ENCODE measurements at places on chromosomes 5 and 9. TPM values are rescaled to one million over a fixed set of nuclear protein-coding genes. Genes with fewer than 3 reads are reported as not detected.

The MVB12B gene
- 2.6 TPM for polyA plus RNA-seq

DNA sequence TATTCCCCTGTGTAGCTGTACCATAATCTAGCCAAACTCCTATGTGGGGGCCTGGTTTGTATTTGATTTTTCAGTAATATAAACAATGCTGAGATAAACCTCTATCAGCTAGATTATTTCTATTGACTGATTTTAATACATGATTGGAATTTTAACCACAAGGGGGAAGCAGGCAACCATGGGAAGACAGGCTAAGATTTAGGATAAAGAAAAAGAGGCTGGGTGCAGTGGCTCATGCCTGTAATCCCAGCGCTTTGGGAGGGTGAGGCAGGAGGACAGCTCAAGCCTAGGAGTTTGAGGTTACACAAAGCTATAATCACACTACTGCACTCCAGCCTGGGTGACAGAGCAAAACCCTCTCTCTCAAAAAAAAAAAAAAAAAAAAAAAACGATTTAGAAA, 18.1 kb upstream of the GPX3 start:
- no peak overlapping the region for H3K27ac ChIP-seq
- no peaks in the 10 kb centered on the region for H3K4me1 ChIP-seq
- no peaks in the 10 kb centered on the region for H3K36me3 ChIP-seq
- no peaks in the 10 kb centered on the region for H3K27me3 ChIP-seq
- no peak for DNase-seq

The RIMOC1 gene
- polyA plus RNA-seq = 12.6 TPM

DNA sequence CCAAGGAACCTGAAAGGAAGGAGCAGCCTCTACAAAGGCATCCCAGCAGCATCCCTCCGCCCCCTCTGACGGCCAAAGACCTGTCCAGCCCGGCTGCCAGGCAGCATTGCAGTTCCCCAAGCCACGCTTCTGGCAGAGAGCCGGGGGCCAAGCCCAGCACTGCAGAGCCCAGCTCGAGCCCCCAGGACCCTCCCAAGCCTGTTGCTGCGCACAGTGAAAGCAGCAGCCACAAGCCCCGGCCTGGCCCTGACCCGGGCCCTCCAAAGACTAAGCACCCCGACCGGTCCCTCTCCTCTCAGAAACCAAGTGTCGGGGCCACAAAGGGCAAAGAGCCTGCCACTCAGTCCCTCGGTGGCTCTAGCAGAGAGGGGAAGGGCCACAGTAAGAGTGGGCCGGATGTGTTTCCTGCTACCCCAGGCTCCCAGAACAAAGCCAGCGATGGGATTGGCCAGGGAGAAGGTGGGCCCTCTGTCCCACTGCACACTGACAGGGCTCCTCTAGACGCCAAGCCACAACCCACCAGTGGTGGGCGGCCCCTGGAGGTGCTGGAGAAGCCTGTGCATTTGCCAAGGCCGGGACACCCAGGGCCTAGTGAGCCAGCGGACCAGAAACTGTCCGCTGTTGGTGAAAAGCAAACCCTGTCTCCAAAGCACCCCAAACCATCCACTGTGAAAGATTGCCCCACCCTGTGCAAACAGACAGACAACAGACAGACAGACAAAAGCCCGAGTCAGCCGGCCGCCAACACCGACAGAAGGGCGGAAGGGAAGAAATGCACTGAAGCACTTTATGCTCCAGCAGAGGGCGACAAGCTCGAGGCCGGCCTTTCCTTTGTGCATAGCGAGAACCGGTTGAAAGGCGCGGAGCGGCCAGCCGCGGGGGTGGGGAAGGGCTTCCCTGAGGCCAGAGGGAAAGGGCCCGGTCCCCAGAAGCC, 30.8 kb downstream of the CD180 start:
- no peaks in the 10 kb centered on the region for H3K4me1 ChIP-seq
- no peaks in the 10 kb centered on the region for H3K27me3 ChIP-seq
- H3K36me3 ChIP-seq = no peaks in the 10 kb centered on the region
- H3K4me3 ChIP-seq = no peak overlapping the region
- DNase-seq = peak; percentile 89

GRCh38 chr9:13047827-13048587, 231.5 kb downstream of the MPDZ start:
- no peak for DNase-seq
- no peak overlapping the region for H3K4me3 ChIP-seq
- H3K27ac ChIP-seq = no peak overlapping the region

DNA sequence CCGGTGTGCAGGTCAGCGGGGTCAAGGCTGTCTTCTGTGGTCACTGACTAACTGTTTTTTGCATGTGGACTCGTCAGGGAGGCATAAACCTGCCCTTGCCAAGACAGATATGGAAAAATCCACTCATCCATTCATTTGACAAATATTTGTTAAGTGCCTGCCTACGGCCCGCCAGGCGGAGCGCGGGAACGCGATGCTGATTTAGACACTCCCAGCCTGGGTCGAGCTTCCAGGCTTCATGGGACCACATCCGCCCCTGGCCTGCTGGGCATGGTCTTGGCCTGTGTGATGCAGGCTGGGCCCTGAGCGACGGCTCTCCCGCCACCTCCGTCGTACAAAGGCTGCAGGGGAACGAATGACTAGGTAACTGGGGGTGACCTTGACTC, 18.1 kb downstream of the MYMK start:
- no peaks in the 10 kb centered on the region for H3K4me1 ChIP-seq
- no peak for DNase-seq
- H3K27me3 ChIP-seq = 0 out of 2 replicates have a peak, but pooled peaks cover 2% of the 10 kb centered on the region
- no peak overlapping the region for H3K4me3 ChIP-seq
- H3K27ac ChIP-seq = no peak overlapping the region
- H3K36me3 ChIP-seq = no peaks in the 10 kb centered on the region

DNA sequence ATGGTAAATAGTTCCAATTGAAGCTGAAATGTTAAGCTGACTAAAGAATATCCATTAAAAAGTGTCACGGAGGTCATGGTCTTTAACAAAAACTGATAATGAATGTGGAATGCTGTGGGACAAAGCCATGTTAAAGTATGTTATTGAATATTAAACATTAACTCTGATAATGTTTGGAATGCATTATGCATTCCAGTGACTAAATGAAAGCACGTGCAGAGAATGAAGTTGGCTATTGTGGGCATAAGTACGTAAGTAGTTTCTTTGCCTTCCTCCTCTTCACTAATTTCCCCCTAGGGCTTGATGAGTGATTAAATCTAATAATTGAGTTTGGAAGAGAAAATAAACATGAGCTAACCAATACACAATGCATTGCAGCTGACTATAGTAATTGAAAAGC, 640.4 kb upstream of the CDH10 start:
- no peaks in the 10 kb centered on the region for H3K36me3 ChIP-seq
- no peak for DNase-seq
- no peak overlapping the region for H3K27ac ChIP-seq
- no peaks in the 10 kb centered on the region for H3K27me3 ChIP-seq
- H3K4me1 ChIP-seq = no peaks in the 10 kb centered on the region
- H3K4me3 ChIP-seq = no peak overlapping the region

The TPPP gene
- polyA plus RNA-seq = 0.36 TPM

- no peaks in the 10 kb centered on the region for H3K36me3 ChIP-seq
- H3K4me1 ChIP-seq = peaks cover 2% of the 10 kb centered on the region
- no peak overlapping the region for H3K4me3 ChIP-seq
Observed at GRCh38 chr9:114803479-114804265, 2.2 kb downstream of the TNFSF15 start.

The CDKN2B gene
- 0.20 TPM for polyA plus RNA-seq

The MZB1 gene
- 0.39 TPM for polyA plus RNA-seq

GRCh38 chr9:71120501-71121247, 747 bp downstream of the TRPM3 start:
- no peaks in the 10 kb centered on the region for H3K27me3 ChIP-seq
- peak overlapping the region; percentile 90 for H3K27ac ChIP-seq

DNA sequence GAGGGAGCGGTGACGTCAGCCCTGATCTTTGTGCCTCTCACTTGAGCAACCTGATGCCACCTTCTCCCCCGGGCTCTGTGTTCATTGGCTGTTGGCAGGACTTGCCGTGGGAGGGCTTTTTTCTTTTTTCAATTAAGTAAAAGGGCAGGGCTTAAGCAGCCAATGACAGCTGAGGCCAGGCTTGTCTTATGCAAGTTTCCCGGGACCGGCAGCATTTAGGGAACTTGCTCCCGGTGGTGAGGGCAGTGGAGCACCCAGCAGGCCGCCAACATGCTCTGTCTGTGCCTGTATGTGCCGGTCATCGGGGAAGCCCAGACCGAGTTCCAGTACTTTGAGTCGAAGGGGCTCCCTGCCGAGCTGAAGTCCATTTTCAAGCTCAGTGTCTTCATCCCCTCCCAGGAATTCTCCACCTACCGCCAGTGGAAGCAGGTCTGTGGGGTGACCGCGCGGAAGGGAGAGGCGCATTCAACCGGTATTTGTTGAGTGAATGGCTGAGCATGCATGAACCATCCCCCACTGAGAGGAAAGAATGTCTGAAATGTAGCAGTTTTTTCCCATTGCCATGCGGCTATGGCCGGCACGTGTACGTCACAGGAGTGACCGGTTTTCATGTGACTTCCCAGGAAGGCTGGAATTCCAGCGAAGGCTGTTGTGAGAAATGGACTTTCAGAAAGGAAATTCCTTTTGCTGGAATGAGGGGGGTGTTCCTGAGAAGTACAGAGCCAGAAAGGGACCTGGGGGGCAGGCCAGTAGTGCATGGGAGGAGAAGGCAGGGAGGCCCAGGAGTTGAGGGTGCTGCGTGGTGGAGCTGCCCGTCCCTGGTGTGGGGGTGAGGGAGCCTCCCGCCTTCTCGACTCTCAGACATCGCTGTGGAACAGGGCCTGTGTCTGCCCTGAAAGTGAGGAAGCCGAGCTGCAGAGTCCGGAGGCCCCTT, 29.0 kb downstream of the PTGES2 start:
- peaks cover 23% of the 10 kb centered on the region for H3K36me3 ChIP-seq
- DNase-seq = peak; percentile 90
- H3K4me3 ChIP-seq = peak overlapping the region; percentile 62

DNA sequence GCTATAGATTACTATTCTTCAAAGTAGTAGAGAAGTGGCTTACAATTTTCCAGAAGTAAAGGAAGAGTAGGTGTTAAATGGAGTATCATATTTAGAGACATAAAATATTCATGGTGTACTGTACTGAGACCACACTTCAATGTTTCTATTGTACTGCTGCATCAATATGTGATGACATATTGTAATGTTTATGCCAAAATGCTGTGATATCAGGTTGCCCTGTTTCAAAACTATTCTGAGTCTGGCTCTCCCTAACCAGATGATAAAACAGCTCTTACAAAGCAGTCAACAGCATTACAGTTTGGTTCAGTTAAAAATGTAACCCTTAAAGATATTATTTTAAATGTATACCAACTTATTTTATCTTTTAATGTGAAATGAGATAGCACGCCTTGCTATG, 30.8 kb upstream of the ACOT12 start:
- no peaks in the 10 kb centered on the region for H3K4me1 ChIP-seq
- no peak for DNase-seq
- H3K36me3 ChIP-seq = no peaks in the 10 kb centered on the region
- H3K4me3 ChIP-seq = no peak overlapping the region

DNA sequence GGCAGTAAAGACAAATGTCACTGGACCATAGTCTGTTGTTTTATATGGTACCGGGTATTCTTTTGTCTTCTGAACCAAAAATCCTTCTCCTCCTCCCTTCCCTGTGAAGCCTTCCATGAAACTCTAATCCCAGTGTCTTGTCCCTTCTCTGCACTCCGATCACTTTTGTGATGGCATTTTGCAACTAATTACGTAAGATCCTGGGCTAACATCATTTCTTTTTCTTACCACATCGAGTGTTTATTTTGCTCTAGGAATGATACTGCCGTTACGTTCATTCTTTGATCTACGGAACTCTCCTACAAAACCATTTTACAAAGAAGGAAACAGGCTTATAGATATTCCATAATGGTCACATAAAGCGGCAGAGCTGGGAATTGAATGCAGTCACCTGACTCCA, 33.7 kb downstream of the SNX18 start:
- no peaks in the 10 kb centered on the region for H3K36me3 ChIP-seq
- H3K27ac ChIP-seq = no peak overlapping the region
- no peak overlapping the region for H3K4me3 ChIP-seq
- H3K4me1 ChIP-seq = no peaks in the 10 kb centered on the region

- H3K27ac ChIP-seq = no peak overlapping the region
- H3K36me3 ChIP-seq = peaks cover 3% of the 10 kb centered on the region
- no peak overlapping the region for H3K4me3 ChIP-seq
Observed at GRCh38 chr5:132591145-132591544, 34.4 kb downstream of the RAD50 start.

The ADAMTS19 gene
- 21.4 TPM for polyA plus RNA-seq

DNA sequence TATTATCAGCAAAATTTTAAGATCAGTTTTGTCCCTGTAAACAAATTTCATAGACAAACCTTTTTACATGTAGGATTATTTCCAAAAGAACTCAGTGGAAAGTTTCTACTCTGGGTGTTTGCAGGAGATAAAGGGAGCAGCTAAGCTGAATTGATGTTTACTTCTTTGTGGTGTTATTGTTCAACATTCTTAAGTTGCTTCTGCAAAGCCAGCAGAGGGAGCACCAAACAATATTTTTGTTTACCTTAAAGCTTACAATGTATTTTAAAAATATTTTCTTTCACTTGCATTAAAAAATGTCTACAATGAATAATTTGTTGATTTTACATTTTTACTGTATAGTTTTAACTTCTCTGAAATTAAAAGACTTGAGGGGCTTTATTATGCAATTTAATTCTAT, 135.4 kb downstream of the ATG10 start:
- no peak overlapping the region for H3K4me3 ChIP-seq
- no peaks in the 10 kb centered on the region for H3K27me3 ChIP-seq
- H3K4me1 ChIP-seq = peaks cover 3% of the 10 kb centered on the region
- no peak overlapping the region for H3K27ac ChIP-seq
- no peak for DNase-seq

The DNAI1 gene
- polyA plus RNA-seq = 0.54 TPM

The NSMF gene
- 65.1 TPM for polyA plus RNA-seq

DNA sequence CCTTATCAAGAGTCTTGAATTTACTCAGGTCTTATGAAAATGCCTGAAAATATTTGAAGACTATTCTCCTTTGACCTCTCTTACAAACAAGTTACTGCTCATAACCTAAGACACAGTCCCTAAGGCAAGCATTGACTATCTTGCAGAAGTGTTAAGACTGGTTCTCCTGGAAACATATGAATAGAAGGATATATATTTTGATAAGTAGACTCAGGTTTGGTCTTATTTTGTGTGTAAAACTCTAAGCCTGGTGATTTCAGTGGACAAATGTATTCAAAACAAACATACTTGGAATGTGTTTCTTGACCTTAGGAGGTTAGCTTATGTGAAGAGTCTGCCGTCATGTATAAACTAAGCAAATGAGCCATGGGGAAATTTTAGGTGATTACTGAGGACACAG, 7.5 kb upstream of the UBQLN1 start:
- H3K27me3 ChIP-seq = no peaks in the 10 kb centered on the region
- H3K4me3 ChIP-seq = no peak overlapping the region
- H3K36me3 ChIP-seq = no peaks in the 10 kb centered on the region

The ANKRD20A1 gene
- not detected for polyA plus RNA-seq

GRCh38 chr5:125070961-125071360, 324.5 kb upstream of the ZNF608 start:
- DNase-seq = no peak
- H3K36me3 ChIP-seq = no peaks in the 10 kb centered on the region
- no peaks in the 10 kb centered on the region for H3K4me1 ChIP-seq
- H3K27ac ChIP-seq = no peak overlapping the region
- H3K4me3 ChIP-seq = no peak overlapping the region

- peaks cover 3% of the 10 kb centered on the region for H3K4me1 ChIP-seq
- no peak for DNase-seq
- H3K27me3 ChIP-seq = no peaks in the 10 kb centered on the region
- H3K4me3 ChIP-seq = no peak overlapping the region
- no peaks in the 10 kb centered on the region for H3K36me3 ChIP-seq
Observed at GRCh38 chr5:150619359-150620230, 20.9 kb upstream of the SYNPO start.

The PCDHGB5 gene
- 1.1 TPM for polyA plus RNA-seq
